ENCODE measurements at places on chromosomes 7 and 10.

DNA sequence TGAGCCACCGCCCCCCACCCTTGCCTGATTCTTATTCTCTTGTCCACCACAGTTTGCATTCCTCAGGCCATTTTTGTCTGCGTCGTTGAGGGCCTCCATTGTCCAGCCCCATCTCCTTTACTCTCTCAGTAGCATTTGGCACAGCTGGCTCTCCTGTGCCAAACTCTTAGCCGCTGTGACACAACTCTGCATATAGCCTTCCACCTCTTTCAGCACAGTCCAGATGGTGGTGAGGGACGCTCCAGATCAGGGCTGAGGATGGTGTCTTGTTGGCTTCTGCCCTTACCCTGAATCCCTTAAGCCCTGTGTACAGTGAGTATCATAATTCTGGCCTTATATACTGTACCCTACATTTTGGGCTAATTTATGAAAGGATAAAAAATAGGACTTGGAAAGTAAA lies 45.6 kb downstream of the BMPR1A start:
- DNase-seq: no peak

- DNase-seq: no peak
Measured at GRCh38 chr7:47028284-47028683, 553.6 kb downstream of the TNS3 start.

DNA sequence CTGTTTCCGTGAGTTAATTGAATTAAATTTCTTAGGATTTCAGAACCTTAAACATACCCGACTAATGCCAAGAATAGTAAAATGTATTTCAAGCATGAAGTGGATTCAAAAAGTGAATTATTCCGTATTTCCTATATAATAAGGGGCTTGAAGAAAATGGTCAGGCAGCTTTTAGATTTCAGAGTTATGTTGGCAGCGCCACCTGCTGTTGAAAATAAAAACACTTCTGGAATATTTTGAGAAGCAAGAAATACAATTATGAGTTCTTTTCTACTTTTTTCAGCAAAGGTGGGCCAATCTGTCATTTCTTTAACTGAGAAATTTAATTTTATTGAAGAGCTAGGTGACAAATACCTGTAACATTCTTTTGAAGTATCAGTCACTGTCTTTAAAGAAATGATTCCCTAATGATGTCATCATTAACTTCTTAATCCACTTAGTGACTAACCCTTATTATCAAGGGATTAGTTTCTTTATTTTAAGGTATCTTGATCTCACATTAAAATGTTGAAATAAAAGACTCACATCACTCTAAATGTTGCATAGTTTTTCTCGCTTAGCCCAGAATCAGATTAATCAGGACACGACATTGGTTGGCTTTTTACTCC lies 36.6 kb upstream of the AGR3 start:
- DNase-seq: peak; percentile 28

- DNase-seq: no peak
Measured at GRCh38 chr10:103832806-103833205, 22.6 kb downstream of the SH3PXD2A start.

GRCh38 chr7:131100357-131101054 lies 227.2 kb upstream of the MKLN1 start:
- DNase-seq: no peak

- no peak for DNase-seq
Measured at GRCh38 chr10:32371101-32371500, 24.1 kb upstream of the EPC1 start.

- DNase-seq: no peak
Measured at GRCh38 chr7:85287106-85287825, 100.4 kb upstream of the SEMA3D start.

- no peak for DNase-seq
Measured at GRCh38 chr10:31581741-31582323, 262.8 kb downstream of the ZEB1 start.

GRCh38 chr10:18793951-18794350 lies 134.7 kb downstream of the ARL5B start:
- no peak for DNase-seq

DNA sequence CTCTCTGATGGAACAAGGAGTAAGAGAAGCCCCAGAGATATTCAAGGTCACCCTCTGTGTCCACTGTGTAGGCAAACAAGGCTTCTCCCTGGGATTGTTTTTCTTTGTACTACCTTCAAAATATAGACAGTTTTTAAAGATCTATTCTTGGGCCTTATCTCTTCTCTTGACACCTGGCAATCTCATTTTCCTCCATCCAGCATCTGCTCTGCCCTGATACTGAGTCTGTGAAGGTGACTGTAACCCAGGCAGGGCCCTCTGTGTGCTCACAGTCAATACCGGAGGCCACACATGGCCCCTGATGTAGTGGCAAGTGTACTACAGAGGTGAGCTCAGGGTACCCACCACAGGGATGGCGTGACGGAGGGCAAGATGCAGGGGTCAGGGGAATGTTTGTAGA lies 221.1 kb downstream of the SNX10 start:
- DNase-seq: no peak

- no peak for DNase-seq
Measured at GRCh38 chr7:20700453-20701227, 85.2 kb downstream of the ABCB5 start.

DNA sequence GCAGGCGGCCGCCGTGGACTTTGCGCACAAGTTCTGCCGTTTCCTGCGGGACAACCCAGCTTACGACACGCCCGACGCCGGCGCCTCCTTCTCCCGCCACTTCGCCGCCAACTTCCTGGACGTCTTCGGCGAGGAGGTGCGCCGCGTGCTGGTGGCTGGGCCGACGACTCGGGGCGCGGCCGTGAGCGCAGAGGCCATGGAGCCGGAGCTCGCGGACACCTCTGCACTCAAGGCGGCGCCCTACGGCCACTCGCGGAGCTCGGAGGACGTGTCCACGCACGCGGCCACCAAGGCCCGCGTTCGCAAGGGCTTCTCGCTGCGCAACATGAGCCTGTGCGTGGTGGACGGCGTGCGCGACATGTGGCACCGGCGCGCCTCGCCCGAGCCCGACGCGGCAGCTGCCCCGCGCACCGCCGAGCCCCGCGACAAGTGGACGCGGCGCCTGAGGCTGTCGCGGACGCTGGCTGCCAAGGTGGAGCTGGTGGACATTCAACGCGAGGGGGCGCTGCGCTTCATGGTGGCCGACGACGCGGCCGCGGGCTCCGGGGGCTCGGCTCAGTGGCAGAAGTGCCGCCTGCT lies 14.1 kb downstream of the SH2B2 start:
- no peak for DNase-seq

- DNase-seq: peak; percentile 37
Measured at GRCh38 chr10:69088801-69089501, 1.0 kb downstream of the SRGN start.

DNA sequence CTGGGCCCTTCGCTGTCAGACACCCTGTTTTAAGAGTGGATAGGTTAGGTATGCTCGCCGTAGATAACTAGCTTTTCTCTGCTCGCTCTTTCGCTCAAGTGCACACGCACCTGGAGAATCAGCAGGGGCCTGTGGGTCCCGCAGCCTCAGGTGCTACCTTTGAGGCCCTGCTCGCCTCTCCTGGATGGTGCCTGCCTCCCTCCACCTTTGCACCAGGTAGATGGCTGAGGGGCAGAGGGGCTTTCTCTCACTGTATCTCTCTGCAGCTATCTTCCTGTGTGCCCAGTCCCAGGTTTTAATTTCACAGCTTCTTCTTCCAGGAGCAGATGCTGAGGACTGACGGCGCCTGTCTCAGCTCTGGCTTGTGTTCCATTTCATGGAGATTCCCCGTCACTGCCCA lies 227.9 kb downstream of the TCF7L2 start:
- no peak for DNase-seq

GRCh38 chr7:116422683-116423082 lies 76.9 kb upstream of the CAV2 start:
- DNase-seq: no peak

- peak; percentile 52 for DNase-seq
Measured at GRCh38 chr10:80260295-80261243, 28.9 kb downstream of the MAT1A start.

DNA sequence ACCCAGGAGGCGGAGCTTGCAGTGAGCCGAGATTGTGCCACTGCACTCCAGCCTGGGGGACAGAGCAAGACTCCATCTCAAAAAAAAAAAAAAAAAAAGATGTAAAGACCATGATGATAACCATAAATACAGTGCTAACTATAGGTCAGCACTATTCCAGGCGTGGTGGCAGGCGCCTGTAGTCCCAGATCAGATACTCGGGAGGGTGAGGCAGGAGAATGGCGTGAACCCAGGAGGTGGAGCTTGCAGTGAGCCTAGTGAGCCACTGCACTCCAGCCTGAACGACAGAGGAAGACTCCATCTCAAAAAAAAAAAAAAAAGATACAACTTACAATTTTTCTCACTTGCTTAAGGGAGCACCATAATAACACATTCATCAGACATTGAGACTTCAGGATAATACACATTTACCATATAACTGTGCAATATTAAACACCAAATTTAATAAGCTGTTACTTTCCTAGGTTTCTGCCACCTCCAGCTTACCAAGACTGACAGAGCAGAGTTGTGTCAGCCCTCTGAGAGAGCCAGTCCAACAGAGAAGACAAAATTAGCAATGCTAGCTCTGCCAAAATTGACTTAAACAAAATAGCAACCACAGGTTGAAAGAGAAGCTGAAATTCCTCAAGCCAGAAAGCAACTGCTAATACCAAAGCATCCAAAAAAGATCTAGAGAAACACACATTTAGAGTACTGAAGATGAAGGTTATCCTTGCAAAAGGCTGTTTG lies 8.2 kb downstream of the DNA2 start:
- no peak for DNase-seq

DNA sequence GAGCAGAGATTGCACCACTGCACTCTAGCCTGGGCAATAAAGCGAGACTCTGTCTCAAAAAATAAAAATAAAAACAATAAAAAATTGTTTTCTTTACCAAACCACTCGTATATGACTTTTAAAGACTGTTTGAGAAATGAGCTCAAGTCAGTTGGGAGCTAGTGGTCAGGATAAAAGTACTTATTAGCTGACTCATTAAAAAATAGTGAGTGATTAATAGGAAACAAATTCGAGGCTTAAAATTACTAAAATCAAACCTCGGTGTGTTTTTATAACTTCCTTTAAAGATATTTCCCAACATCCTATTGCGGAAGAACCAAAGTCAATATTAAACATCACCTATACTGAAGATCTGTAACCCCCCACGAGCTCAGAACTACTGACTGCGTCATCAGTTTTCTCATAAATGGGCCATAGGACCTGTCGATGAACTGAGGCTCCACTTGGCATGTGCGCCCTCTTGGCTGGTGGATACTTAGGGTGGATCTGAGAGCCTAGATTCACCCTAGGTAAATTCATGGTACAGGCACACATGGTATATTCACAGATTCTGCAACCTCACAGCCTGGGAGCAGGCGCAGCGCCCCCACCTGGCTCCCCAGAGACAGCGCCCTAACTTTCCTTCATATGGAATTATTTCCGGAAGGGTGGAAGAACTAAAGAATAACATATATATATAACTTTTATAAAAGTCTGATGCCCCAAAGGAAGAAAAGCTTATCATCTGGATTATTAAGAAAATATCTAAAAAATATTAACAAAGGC lies 9.2 kb downstream of the MKI67 start:
- DNase-seq: no peak

DNA sequence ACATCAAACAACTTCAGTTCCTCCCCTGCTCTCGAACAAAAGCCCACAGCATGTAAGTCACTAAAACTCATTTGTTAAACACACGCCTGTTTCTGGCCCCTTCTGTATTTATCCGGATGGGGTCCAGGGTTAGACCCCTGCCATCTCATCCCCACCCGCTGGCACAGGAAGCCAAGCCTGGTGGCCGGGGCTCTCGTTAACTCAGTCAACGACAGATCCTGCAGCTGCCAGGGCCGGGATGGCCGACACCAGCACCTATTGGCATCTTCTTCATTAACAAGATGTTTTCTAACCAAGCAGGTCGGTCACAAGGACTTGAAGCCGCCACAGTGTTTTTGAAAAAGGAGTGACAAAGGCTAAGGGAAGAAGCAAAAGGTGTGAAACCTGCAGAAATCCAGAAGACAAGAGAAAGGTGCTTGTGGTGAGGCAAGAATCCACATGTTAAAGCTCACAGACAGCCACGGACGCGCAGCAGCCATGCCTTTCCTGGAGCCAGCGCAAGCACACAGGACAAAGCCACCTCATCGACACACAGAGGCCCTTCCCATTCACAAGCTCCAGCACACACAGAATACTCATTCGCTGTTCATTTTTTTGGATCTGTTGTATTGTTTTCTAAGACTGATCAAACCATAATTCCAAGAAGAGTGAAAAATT lies 202.7 kb downstream of the DIP2C start:
- no peak for DNase-seq

GRCh38 chr7:100675581-100676350 lies 2.2 kb downstream of the GNB2 start:
- peak; percentile 84 for DNase-seq

- DNase-seq: no peak
Measured at GRCh38 chr10:28382525-28383269, 79.8 kb upstream of the MPP7 start.

DNA sequence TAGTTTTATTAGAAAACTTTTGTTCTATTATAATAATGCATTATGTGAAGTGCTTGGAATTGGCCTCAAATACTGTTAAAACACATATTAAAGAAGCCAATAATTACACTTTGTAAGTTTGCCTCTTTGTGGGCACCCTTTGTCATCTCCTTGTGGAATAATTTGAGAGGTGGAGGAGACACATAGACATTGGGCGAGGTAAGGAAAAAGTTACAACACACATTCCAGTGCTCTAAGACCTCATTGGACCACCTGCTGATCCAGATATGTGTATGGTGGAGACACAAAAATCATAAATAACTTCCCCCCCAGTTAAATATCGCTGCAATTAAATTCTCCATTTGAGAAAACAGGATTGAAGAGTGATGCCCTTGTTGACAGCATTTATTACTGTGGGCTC lies 511.8 kb downstream of the GFRA1 start:
- DNase-seq: no peak

GRCh38 chr10:10294881-10295529 lies 722.7 kb upstream of the CELF2 start:
- DNase-seq: no peak

Data from activated CD4-positive, alpha-beta T cell treated with anti-CD3 and anti-CD28 coated beads for 36 hours (primary cell).